ENCODE measurements at places on chromosomes 7 and 10.

- peak; percentile 61 for DNase-seq
These were observed at the start of gene GSAP for GRCh38 chr7:77415823-77416620. GSAP (minus strand) TSS chr7:77416349; CDS start chr7:77416321, 28 bp downstream.

DNA sequence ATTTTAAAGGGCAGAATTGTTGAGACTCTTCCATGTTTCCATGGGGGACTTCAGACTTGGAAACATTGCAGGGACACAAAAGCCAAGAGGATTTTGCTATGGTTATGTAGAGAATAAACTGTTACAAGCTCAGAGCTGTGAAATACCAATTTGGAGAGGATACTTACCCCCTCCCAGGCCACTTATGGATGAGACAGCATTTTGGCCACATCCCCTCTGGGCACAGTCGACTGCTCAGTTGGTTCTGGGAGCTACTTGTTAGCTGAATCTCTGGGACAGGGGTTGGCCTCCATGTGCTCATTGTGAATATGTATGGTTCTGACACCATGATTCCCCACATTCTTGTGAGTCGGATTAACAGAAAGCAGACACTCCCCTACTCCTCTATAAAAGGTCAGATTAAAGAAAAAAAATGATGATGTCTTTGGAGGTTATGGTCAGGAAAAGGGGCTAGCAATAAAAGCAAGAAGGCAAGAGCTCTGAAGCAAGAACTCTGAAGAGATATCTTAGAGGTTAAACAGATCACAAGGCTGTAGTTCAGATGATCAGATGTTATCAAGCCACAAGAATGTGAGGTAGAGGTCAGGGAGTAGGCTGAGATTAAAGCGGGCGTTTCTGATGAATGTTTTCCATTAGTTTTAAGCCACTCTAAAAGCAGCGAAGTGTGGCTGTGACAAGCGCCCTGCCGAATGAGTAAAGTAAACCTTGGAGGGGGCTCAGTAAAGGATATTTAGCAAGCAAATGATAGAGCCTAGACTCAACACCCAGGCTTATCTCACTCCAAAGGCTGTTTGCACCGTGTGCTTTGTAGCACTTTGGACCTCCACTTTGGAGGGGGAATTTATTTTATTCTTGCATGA lies 17.2 kb downstream of the STAMBPL1 start:
- no peak for DNase-seq

- DNase-seq: no peak
These were observed 103.7 kb upstream of the HGF start for GRCh38 chr7:81873559-81873958.

- no peak for DNase-seq
These were observed 183.0 kb downstream of the HECW1 start for GRCh38 chr7:43295429-43295828.

GRCh38 chr10:123613346-123613850 lies 52.8 kb upstream of the GPR26 start:
- no peak for DNase-seq

GRCh38 chr7:111138586-111138985 lies 47.7 kb downstream of the LRRN3 start:
- DNase-seq: no peak

DNA sequence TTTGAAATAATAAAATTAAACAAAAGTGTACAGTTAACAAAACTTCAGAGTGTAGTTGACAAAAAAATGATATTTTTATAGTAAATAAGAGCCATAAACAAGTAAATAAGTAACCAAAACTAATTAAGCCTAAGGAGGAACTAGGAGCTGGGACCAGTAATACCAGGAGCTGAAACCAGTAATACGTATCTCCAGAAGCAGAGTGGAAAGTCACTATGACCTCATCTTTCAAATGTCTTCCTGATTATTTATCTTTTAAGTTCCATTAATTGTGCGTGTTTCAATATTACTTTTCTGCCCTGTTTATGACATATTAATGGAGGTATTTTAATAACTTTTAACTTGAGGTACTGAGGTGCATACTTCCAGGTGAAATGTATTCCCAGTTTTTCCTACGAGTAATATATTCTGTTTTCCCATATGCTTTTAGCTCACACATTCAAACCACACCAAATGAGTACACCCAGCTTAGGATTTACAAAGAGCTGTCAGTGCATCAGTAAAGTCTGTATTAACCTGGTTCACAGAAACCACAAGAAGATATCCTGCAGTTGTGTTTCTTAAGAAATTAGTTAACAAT lies 283.7 kb upstream of the HGF start:
- no peak for DNase-seq

GRCh38 chr10:132389433-132390169 lies 7.4 kb upstream of the PWWP2B start:
- no peak for DNase-seq

DNA sequence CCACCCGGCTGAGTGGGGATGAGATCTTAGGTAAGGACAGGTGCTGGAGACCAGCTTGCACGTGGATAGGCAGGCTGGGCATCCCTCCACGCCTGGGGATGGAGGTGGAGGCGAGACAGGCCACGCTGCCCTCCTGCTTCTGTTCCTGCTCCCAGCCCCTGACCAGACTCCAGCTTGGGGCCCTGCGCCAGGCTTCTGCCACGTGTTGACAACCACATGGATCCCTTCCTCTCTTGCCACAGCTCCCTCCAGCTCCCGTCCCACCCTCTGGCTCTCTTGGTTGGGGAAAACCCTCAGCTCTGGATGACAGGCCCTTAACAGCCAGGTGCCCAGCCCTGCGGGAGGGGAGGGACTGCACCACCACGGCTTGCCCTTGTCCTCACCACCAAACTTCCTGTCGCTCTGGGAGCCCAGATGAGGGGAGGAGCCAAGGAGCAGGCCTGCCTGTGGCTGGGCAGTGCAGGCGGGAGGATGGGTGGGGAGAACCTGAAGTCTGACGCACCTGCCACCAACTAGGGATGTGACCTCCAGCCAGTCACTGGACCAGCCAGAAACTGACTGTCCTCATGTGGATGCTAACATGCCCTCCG lies 36.0 kb downstream of the KCNH2 start:
- no peak for DNase-seq

GRCh38 chr10:30057894-30058556 lies 1.4 kb downstream of the JCAD start:
- no peak for DNase-seq

- DNase-seq: no peak
These were observed 10.5 kb upstream of the CHUK start for GRCh38 chr10:100239851-100240250.

DNA sequence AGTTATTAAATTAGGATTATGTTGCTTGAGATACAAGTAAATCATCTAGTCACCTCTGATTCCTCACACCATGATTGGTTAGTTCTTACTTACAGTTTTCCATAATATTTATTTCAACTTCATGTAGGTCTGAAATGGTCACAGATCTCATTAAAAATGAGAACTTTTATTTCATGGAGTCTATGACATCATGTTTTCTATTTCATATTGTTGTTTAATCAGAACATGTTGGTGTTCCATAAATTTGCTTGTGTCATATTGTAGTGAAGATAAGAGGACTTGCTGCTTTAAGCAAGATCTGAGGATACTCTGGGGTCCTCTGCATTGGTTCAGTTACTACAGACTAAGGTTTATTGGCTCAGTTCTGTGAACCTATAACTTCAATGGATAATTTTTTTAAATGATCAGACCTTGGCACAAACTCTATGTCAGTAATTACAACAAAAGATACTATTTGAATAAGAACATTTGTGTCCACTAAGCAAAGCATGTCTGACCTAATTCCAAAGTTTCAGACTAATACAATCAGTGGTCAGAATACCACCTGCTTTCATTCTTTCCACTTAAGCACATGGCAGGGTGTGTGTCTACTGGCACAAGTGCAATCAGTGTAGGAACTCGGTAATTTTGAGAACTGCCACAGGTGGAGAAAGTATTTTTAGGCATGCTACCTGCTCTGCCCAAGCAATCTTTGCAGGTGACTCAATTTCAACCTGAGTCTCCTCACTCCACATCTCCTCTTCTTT lies 68.5 kb downstream of the CCDC71L start:
- no peak for DNase-seq

- DNase-seq: no peak
These were observed 91.8 kb downstream of the BAMBI start for GRCh38 chr10:28769091-28769604.

- no peak for DNase-seq
These were observed 229.1 kb downstream of the PLXNA4 start for GRCh38 chr7:132347123-132347522.

DNA sequence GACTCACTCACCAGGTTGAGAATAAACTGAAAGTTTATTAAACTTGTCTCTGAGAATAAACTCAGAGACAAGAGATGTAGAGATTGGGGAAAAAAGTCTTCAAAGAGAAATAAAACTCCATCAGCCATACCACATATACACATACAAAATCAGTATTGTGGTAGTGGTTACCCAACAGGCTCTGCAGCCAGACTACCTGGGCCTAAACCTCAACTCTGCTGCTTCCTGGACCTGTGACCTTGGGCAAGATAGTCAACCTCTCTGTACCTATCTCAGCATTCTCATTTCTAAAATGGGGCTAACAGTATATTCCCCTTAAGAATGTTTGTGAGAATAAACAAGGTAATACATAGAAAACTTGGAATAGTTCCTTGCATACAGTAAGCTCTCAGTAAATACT lies 15.3 kb downstream of the TPK1 start:
- DNase-seq: no peak

GRCh38 chr10:17062955-17063484 lies 66.6 kb downstream of the CUBN start:
- DNase-seq: no peak

DNA sequence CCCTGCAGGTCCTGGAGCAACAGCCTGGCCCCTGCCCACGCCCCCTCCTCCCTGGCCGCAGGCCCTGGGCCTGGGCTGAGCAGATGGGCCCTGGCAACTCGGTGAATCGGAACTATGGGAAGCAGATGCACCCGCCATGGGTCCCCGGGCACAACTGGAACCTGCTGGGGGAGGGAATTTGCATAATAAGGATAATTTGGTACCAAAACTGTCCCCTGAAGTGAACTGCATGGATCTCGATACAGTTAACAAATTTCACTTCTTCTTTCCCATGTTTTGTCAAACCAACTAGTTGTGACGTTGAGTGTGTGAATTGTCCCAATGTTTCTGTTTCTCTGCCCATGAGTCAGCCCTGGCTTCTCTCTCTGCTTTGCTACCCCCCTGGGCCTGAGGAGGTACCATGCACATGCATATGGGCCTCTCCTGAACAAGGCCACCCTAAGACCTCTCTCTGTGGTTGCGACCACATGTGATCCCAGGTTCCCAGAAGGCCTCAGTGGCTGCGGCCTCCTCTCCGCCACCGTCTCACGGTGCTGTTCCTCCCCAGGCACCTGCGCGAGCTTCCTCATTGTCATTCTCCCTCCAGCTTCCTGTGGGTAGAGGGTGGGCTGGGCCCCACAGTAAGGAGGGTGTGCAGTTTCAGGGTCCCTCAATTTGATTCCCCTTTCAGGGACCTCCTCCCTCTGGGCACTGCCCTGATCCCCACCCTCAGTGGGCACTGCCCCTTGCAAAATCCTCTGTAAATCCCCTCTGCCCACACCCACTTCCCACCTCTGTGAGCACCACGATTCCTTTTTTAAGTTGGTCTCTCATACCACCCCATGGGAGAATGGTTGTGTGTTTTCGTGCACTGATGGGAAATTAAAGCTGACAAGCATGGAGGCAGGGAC lies 40.0 kb downstream of the FIGNL1 start:
- no peak for DNase-seq

- no peak for DNase-seq
These were observed 16.2 kb upstream of the NPVF start for GRCh38 chr7:25244254-25245033.

- DNase-seq: no peak
These were observed 40.2 kb upstream of the PROSER2 start for GRCh38 chr10:11782793-11783557.

DNA sequence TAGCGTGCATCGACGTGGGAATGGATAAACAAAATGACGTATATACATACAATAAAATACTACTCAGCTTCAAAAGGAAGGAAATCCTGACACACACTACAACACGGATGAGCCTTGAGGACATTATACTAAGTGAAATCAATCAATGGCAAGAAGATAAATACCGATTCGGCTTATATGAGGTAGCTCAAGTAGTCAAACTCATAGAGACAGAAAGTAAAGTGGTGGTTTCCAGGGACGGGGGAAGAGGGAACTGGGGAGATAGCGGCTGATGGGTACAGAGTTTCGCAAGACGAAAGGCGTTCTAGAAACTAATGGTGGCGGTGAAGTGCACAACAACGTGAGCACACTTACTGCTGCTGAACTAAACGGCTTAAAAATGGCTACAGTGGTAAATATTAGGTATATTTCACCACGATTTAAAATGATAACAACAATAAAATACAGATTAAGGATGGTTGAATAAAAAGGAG lies 516.7 kb downstream of the PARD3 start:
- DNase-seq: no peak

- no peak for DNase-seq
These were observed 15.6 kb upstream of the KLF6 start for GRCh38 chr10:3800586-3800985.

DNA sequence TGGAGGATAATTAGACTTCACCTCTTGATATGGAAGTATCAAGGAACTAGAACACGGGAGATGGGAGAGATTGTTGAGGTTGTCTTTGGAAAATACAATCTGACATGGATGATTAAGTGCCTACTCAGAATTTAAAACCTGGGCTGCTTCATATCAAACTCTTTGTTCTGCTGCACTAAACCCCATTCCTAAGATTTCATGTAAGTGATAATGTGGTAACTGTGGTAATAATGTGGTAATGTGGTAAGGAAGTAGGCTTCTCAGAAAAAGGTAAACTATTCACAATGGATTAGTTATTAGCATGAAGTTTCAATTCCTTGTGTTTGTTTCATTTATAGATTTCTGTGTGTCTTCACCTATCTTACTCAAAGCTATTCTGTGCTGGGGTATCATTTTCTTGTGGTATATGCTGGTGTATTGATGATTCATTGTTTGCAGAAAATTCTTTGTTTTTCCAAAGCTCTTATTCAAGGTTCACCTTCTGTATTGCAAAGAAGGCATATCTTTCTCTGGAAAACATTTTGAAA lies 129.9 kb upstream of the TAC1 start:
- DNase-seq: no peak

DNA sequence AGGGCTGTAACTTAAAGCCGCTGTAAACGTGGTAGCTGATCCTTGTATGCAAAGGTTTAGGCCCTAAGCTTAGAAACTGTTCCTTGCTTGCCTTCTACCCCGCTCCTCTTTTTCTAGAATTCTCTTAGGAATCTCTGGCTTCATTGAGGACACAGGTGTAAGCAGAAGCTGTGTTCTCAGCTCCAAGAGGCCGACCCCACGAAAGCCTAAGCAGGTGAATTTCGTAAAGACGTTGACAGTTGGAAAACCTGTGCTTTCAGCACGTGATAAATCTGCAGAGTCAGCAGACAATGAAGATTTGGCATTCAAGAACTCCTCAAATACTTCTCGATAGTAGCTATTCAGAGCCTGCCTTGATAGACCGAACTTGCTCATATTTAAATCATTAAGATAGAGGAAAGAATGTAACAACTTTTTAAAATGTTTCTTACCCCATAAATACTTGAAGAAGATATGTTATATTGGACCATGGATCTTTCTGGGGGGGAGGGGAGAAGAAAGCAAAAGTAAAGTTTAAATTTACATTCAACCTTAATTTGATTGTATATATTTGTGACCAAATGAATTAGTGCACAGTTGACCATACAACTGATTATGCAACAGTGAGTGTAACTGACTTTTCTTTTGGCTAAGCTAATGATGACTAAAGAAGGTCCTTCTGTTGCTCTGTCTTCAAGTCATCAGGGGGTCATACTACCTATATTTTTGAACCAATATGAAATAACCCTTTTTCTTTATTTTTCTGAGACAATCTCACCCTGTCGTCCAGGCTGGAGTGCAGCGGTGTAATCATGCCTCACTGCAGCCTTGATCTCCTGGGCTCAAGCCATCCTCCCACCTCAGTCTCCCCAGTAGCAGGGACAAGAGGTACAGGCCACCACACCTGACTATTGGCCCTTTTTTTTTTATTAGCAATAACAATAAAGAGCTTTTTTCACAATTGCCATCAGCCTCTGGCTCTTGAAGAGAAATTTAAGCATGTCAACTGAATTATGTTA lies 1.2 kb upstream of the GDI2 start:
- DNase-seq: no peak

All from NCI-H1930 (cell line).